ENCODE measurements at places on chromosomes 2 and 18.

GRCh38 chr2:2172516-2172915 is 158.6 kb downstream of the MYT1L start:
- DNase-seq: no peak

DNA sequence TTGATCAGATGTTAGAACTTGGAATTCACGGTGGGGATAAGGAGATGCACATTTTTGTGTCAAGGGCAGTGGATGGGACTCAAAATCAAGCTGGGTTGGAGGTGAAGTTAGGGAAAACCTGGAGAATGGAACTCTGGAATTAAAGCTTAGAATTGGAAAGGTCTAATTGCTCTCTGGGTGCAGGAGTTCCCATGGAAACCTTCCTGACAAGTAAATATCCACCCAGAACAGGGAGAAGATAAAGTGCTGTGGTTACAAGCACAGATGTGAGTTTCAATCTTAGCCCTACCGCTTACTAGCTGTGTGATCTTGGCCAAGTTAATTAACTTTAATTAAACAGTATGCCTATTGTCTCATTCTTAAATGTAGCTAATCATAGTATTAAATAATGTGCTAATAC is 71.3 kb upstream of the TCF7L1 start:
- DNase-seq: no peak

- no peak for DNase-seq
Observed at GRCh38 chr2:203751685-203752271, 45.3 kb downstream of the CD28 start.

DNA sequence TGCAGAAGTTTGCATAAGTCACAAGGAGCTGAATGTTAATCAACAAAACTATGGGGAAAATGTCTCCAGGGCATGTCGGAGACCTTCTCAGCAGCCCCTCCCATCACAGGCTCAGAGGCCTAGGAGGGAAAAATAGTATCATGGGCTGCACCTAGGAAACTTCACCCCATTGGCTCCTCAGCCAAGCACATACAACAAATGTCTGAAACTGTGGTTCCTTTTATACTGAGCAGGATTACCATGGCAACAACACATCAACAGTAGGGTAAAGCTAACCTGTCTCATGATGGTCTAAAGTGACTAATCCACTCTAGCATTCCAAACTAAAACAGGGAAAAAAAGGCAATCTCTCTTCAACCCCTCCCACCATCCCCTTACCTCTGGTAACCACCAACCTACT is 3.2 kb upstream of the NEMP2 start:
- DNase-seq: no peak

- DNase-seq: no peak
Observed at GRCh38 chr18:63152096-63152495, 167.5 kb downstream of the BCL2 start.

GRCh38 chr2:233831861-233832260 is 22.5 kb downstream of the HJURP start:
- no peak for DNase-seq

GRCh38 chr18:10111191-10111590 is 197.4 kb downstream of the VAPA start:
- DNase-seq: no peak

DNA sequence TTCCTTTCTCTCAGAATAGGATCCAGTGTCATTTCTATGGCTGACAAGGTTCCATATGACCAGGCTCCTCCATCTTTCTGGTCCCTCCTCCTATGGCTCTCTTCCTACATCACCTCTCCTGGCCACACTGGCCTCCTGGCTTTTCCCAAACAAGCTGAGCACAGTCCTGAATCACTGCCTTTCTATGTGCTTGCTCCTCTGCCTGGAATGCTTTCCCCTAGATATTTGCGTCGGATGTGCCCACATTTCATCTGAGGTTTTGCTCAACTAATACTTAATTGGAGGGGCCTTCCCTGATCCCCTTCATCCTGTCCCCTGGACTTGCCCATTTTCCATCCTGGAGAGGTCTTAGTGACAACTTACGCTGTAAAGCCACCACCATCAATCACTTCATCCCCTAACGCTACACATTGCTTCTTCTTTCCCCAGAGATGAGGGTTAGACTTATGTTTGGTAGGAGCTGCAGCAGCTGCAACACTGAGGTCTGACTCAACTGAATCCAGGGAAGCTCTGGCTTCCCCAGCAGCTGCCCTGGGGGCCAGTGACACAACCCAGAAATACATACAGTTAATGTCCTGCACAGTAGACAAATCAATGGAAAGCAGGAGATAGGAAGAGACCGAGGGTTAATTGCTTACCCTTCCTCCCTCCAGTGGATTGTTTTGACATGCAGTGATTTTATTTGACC is 42.9 kb downstream of the QPCT start:
- no peak for DNase-seq

DNA sequence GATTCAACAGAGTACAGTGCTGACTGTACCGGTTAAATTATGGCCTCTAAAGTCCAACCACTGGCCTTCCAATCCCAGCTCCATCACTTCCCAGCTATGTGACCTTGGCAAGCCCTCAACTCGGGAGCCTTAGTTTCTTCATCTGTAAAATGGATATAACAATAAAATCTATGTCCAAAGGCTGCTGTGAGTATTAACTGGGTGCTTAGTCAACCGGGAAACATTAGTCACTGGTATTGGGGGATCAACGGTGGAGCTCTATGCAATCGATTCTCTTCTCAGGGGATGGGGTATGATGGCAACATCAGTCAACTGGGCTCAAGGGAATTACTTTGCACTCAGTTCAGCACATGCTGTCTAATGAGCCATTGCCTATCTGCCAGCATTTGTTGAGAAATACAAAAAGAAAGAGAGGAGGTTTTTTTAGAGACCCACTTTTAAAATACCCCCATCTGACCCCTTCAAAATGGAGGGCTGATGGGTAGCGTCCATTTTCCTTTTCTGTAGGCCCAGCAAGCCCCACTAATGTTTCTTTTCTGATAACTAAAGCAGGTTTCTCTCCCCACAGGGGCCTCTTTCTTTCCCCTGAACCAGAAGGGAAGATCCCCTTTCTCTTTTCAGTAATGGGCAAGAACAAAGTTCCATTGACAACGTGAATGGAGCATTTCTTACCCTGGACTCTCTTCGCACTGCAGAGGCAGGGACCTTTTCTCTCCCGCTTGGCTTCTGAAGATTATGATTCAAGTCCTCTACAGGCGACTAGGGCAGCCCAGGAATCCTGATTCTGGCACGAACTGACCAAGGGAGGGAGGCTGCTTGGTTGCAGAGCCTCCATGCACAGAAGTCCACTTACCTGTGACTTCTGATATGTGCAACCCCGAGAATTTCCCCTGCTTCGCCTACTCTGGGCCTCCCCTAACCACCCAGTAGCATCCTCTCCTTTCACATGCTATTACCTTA is 8.7 kb upstream of the AGFG1 start:
- DNase-seq: no peak

DNA sequence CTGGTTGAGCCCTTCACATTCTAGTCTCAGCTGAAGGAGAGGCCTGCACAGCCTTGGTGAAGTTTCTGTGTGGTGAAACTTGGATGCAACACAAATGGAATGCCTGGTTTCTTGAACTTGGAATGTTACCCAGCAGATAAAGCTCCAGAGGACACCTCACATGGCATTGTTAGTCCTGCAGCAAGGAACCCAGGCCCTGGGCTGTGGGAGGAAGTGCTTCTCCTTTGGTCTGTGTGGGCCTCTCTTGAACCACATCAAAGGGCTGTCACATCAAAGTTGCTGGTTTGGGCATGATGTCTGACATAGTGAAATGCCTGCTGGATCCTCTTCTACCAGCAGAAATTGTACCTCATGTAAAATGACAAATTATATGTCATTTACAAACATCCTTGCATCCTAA is 198.5 kb downstream of the FHOD3 start:
- DNase-seq: no peak

DNA sequence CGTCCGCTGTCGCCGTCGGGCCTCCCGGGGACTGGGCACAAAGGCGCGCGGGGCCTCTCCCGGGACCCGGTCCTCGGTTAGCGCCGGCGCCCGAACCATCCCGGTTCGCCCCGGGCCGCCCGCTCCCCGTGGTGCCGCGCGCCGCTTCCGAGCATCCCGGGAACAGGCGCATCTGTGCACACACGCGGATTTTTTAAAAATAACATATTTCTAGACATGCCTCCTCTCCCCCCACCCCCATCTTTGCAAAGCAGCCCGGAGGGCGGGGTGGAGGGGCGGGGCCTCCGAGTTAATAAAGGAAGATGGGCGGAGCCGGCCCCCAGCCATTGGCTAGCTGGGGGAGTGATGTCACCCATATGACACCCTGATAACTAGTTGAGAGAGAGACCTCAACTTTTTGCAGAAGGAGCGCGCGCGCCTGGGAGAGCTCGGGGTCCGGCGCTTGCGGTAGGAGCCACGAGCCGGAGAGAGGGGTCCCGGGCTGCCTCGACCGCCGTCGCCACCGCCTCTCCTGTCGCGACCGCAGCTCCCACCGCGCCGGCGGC is at the start of gene SOX11:
SOX11 (plus strand) TSS at position 400 of the 545 bp plus-strand sequence. CDS start 338 bp downstream, outside the sequence.
- DNase-seq: no peak

GRCh38 chr2:75406131-75406581 is 154.6 kb downstream of the EVA1A start:
- no peak for DNase-seq

DNA sequence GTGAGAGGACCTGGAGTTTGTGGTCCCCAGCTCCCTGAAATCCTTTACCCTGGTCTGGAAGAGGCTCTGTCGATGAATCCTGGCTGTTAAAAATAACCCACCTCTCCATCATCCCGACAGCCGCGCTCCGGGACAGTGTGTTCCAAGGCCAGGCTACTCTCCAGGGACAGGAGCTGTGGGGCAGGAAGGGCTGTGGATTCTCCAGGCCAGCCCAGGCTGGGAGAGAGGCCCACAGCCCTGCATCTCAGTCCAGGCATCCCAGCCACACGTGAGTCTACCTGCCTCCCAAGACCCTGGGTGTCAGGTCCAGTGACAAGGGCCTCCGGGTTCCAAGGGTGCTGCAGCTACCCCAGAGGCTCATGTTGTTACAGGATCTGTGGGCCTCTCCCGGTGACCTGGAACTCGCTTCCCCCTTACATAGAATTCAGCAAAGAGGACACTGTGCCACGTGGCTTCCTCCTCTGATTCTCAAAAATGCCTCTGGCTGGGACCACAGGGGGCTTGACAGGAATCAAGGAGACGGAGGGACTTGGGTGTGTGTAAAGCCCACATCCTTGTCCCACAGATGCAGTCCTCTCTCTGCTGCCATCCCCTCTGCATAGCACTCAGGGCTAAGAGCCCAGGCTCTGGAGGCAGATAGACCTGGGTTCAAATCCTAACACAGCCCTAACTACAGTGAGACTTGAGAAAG is 17.3 kb downstream of the ADRA2B start:
- DNase-seq: no peak

DNA sequence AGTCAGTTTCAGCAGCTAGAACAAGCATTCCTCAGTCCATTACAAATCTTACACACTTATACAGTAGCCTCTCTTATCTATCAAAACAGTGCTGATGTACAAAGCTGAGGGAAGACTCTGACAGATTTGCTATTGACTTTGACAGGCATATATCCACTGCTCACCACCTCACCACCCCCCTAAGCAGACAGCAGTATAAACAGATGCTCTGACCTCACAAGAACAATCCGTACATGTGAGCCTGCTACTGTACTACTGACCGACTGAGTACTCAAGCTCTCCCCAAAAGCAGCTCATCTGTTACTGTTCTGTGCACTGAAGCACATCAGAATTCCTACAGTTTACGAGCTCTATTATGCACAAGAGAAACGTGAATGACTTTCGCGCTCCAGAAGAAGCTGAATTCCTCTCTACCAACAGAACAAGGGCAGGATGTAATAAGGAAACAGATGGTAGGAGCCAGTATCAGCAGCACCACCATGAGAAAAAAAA is 95.6 kb upstream of the PDE1A start:
- no peak for DNase-seq

- DNase-seq: no peak
Observed at GRCh38 chr2:235709124-235709813, 215.4 kb downstream of the AGAP1 start.

GRCh38 chr18:13374468-13375301 is 156.1 kb downstream of the LDLRAD4 start:
- no peak for DNase-seq

DNA sequence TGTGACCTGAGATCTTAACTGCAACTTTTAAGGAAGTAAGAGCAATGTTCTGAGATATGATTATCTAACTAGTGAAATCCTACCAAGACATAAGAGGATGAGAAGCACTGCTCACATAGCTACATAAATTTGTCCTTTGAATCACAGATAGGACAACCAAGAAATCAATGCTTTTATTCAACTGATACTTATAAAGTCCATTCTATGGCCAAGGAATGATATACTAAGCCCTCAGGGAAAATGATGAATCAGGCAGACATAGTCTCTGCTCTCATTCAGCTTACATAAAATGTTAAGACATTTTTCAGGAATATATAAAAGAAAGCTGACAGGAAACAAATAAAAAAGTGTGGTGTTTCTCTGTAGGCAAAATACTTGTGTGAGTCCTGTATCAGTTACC is 39.1 kb downstream of the PGAP1 start:
- no peak for DNase-seq

- no peak for DNase-seq
Observed at GRCh38 chr2:203688798-203689197, 17.6 kb upstream of the CD28 start.

DNA sequence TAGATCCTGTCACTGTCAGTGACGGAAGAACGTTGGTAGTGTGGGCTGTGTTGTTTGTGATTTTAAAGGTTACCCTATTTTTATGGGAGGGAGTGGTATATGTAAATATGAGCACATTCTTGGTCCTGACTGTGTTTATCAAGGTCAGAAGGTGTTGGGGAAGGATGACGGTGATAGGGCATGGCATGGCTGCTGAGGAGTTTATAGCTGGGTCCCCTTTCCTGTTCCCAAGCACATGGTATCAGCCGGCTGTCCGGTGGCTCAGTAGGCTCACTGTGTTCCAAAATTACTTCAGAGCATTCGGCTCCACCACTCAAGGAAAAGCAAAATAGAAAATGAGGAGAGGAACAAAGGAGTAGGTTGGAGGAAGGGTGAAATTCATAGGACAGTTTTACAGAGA is 28.6 kb downstream of the IRS1 start:
- DNase-seq: no peak

GRCh38 chr2:216012133-216012829 is 1.1 kb downstream of the MREG start:
- DNase-seq: no peak

- no peak for DNase-seq
Observed at GRCh38 chr2:100784681-100785080, 35.3 kb upstream of the NPAS2 start.

GRCh38 chr2:187345338-187345737 is 102.7 kb downstream of the CALCRL start:
- DNase-seq: no peak

DNA sequence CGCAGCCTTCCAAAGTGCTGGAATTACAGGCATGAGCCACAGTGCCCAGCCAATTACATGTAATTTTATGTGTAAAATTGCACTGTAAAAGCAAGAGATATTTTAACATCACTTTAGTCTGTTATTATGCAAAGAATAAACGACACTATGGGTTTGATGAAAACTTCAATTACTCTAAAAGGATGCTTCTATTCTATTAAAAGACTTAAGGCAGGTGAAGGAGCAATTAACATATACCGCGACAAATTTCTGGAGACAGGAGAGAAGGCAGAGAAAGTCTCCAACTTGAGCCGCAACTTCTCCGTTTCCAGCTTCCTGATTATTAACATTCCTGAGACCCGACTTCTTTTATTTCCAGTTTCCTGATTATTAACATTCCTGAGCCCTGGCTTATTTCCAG is 53.7 kb downstream of the FAM210A start:
- DNase-seq: no peak

- no peak for DNase-seq
Observed at GRCh38 chr2:48482769-48483168, 47.2 kb upstream of the STON1 start.

GRCh38 chr2:163697429-163697828 is 38.4 kb downstream of the FIGN start:
- DNase-seq: no peak

GRCh38 chr2:203427061-203427460 is 98.9 kb downstream of the ABI2 start:
- DNase-seq: no peak

All from stimulated activated CD8-positive, alpha-beta memory T cell treated with anti-CD3 and anti-CD28 coated beads, Interleukin-15, amount 100 ng/mL, for 48 hours (primary cell).